ENCODE measurements at places on chromosomes 1 and 21.

DNA sequence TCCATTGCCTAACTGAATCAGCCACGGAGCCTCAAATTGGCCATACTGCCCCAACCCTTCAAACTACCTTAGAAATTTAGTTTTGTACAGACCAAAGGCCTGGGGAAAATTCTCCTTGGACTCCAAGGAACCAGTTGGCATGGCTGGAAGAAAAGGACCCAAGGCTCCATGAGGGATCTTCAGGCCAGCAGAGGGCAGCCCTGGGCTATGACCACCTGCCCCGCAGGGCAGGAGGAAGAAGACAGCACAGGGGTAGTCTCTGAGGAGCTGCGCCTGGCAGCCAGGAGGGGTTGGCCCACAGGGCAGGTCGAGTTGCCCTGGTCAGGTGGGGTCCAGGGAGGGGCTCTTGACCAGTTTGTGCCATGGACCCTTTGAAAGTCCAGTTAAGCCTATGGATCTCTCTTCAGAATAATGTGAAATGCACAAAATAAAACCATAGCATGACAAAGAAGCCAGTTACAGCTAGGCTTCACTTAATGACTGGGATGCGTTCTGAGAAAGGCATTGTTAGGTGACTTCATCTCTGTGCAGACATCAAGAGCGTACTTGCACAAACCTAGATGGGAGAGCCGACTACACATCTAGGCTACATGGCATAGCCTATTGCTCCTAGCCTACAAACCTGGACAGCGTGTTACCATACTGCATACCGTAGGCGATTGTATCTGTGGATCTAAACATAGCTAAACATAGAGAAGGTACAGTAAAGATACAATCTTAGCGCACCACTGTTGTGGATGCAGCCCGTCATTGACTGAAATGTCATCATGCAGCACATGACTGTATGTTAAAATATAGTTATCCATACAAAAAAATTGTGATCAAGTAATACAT lies 26.1 kb downstream of the CACNA1S start:
- DNase-seq = peak; percentile 6

DNA sequence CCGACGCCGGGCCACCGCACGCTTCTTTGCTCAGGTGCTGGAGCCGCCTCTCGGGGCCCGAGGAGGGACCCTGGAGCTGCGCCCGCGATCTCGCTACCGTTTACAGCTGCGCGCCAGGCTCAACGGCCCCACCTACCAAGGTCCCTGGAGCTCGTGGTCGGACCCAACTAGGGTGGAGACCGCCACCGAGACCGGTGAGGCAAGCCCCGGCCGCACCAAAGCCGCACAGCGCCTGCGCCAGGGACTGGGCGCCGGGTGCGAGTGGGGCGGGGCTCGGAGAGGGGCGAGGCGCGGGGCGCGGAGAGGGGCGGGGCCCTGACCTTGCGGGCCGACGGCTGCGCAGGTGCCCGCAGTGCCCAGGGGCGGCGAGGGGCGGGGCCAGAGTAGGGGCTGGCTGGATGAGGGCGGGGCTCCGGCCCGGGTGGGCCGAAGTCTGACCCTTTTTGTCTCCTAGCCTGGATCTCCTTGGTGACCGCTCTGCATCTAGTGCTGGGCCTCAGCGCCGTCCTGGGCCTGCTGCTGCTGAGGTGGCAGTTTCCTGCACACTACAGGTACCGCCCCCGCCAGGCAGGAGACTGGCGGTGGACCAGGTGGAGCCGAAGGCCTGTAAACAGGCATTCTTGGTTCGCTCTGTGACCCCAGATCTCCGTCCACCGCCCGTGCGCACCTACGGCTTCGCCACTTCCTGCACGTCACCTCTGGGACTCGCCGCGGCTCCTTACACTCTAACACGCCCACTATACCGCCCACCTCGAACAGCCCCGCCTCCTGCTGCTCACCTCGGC lies 9.8 kb upstream of the CDC20 start:
- no peak for DNase-seq

DNA sequence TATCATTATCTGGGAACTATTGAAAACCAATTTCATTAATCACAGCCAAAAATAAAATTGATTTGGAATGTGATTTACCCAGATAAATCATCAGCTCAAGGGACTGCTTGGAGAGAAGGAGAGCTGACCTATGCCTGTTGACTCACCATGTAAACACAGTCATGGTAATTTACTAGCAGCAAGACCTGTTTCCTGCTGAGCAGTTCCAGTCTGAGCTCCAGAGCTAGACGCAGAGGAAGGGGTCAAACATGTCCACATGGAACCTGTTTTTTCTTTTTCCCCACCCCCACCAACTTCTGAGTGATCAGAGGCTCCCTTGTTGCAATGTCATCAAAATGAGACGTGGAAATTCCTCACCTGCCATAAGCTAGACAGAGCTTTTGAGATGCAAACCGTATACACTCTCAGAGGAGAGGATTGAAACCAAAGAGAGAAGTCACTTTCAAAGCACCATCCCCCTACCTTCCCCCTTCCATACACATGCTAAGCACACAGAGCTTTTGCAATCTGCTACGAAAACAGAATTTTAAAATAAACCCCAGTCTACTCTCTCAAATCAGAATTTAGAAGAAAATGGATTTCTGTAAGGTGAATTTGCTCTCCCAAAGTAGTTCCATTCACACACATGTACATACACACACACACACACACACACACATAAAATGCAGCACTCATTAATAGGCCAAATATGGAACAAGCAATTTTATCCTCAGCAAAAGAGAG lies 55.9 kb upstream of the PTGFRN start:
- DNase-seq = no peak

DNA sequence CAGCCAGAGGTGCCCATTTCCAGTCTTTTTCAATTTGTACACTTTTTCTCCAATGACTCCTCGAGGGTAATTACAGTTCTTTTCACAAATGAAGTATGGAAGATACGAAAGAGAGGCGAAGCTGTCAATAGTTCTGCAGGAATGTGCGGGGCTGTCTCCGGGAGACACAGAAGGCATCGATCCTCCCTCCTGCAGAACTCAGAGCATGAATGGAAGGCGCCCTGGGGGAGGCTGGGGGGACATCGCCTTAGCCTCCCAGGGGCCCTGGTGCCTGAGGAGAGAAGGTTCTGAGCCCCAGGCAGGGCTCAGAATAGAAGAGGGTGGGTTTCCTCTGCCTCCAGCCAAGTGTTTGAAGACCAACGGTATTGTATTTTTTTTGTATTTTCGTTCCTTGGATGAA lies 49.7 kb upstream of the GRIK3 start:
- no peak for DNase-seq

DNA sequence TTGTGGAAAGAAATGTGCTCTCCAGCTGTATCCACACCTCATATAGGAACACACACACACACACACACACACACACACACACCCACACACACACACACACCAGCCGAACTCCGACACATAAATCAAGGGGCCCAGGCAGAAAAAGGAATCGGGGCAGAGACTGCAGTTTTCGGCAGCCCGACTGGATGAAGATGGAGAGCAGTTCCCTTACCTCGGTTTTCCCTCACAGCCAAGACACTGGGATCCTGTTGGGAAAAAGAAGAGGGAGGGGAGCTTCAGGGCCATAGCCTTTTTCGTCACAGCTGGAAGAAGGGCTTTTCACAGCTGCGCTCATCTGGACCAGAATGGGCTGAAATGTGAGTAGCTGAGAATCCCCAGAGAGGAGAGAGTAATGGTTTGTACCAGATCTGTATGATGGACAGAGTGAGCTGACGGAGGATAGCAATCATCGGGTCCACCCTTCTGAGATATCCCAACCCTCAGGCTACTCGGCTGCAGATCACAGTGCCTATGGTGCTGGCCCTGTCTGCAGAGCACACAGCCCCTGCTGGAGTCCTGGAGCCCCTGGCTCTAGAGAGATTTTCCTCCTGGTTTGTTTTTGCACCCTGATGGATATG lies 37.7 kb downstream of the PIK3C2B start:
- no peak for DNase-seq

DNA sequence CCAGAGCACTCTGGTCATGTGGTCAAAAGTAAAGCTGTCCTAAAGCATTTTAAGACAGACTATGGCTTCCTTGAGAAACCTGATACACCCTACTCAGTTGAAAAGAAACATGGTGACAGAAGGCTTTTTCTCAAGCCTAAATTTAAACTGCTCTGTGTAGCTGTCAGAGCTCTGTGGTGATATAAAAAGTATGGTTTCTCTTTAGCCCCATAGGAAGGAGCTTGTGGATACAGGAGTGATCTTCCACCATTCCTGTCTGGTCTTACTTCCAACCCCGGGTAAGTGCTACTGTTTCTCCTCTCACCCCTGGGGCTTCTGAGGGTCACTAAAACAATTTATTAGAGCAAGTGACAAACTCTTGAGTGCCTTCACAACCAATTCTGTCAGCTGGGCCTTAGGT lies 8.5 kb downstream of the TP53BP2 start:
- no peak for DNase-seq

- no peak for DNase-seq
Measured at GRCh38 chr1:9438431-9439073, 100.7 kb upstream of the SLC25A33 start.

- DNase-seq = no peak
Measured at GRCh38 chr1:66696771-66697170, 55.5 kb upstream of the DYNLT5 start.

- DNase-seq = no peak
Measured at GRCh38 chr1:200198236-200198635, 170.7 kb downstream of the NR5A2 start.

GRCh38 chr1:181259026-181259745 lies 170.7 kb downstream of the IER5 start:
- DNase-seq = no peak

DNA sequence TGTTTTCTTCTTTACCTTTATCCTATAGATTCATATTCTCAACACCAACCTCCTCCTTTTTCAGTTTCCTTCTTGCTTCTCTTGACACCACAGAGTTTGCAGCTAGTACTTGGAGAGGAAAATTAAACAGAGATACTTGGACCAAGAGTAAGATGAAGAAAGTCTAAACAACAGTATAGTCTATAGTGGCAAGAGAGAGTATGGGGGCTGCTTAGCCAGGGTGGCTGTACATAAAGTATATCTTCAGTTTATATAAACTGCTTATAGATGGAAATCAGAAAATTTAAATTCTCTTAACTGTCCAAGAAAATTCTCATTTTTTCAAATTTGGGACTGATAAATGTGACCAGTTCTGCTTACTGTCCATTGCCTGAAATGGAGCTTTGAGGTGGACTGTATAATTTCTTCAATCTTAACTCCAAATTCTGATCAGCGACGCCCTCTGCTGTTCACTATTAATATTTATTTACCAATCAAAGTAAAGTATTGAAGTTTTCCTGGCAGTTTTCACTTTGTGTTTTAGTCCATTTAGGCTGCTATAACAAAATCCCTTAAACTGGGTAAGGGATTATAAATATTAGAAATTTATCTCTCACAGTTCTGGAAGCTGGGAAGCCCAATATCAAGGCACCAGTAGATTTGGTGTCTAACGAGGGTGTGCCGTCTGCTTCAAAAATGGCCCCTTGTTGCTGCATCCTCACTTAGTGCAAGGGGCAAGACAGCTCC lies 14.8 kb upstream of the METTL18 start:
- no peak for DNase-seq

- no peak for DNase-seq
Measured at GRCh38 chr1:241215203-241215602, 141.8 kb downstream of the RGS7 start.

DNA sequence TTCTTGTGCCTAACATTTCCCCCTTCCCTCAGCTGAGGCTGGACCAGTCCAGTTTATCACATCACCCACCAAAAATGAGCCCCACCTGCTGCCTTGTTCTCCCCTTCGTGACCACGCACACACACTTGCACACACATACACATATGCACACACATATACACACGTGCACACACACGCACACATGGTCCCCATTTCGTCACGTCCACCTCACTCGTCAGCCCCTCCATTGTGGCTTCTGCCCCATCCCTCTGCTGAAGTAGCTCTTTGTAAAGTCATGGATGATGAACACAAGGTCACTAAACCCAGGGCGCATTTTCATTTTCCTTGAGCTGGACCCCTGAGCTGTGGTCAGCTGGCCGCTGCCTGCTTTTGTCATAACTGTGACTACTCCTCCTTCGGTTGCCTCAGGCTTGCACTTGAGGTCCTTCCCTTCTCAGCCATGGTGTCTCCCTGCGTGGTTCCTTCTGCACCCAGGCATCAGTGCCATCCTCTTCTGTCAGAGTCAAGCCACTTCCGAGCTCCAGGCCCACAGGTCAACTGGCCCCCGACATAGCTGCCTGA lies 93.8 kb downstream of the SYT2 start:
- DNase-seq = no peak

DNA sequence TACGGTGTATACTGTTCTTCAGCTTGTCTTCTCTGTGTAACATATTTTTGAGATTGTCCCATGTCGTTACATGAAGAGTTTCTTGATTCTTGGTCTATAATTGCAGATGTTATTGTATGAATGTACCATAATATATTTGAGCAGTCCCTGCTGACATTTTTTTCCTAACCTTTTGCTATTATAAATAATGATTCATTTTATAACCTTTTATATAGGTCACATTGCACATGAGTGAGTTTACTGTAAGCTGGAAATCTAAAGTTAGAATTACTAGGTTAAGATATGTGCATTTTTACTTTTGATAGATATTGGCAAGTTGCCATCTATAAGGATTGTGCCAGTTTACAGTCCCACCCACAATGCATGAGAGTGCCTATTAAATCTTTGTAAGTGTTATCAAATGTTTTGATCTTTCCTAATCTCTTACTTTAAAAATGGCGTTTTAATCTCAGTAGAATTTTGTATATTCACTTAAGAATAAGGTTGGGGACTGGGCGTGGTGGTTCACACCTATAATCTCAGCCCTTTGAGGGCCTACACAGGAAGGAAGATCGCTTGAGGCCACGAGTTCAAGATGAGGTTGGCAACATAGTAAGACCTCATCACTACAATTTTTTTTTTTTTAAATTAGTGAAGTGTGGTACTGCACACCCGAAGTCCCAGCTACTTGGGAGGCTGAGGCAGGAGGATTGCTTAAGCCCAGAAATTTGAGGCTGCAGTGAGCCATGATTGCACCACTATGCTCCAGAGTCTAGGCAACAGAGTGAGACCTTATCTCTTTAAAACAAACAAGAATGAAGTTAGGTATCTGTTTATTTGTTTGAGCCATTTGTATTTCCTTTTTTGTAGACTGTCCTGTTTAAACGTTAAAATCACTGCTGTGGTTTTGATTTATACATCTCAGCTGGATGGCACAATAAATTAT lies 36.5 kb downstream of the ZMYM1 start:
- DNase-seq = no peak

- DNase-seq = no peak
Measured at GRCh38 chr21:14943616-14944015, 121.2 kb downstream of the NRIP1 start.

DNA sequence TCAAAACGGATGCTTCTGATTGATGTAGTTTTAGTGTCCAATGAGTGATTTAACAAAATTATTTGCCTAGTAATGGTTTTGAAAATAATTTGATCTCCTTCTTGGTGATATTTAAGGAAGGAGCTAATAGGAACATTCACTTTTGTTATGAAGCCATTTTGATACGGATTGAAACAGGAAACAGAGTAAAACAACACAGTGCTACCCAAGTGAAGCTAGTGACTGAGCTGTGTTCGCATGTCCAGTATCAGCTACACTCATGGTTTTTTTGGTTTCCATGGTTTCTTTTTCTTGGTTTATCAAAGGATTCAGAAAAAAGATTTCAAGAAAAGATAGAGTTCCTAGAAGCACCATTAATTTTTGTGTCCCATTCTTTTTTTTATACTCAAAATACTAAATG lies 40.1 kb upstream of the PLEKHO1 start:
- no peak for DNase-seq
